ENCODE measurements at places on chromosomes 1 and 21. TPM values are rescaled to one million over a fixed set of nuclear protein-coding genes. Genes with fewer than 3 reads are reported as not detected.

The MNDA gene
- total RNA-seq = not detected

The ACKR1 gene
- 0.32 TPM for total RNA-seq

The EXO1 gene
- 22.3 TPM for total RNA-seq

The NEK2 gene
- total RNA-seq = 33.9 TPM

The AVPR1B gene
- not detected for total RNA-seq

The ATP1A4 gene
- not detected for total RNA-seq

The ARHGEF11 gene
- total RNA-seq = 15.2 TPM

The UBASH3A gene
- not detected for total RNA-seq

The CFAP298 gene
- total RNA-seq = 25.3 TPM

The PRKAB2 gene
- total RNA-seq = 5.8 TPM

The KLF17 gene
- not detected for total RNA-seq

The S100A7 gene
- not detected for total RNA-seq

The TMPRSS2 gene
- total RNA-seq = not detected

The KRTAP19-3 gene
- not detected for total RNA-seq

The SYNC gene
- 9.1 TPM for total RNA-seq

The MEF2D gene
- total RNA-seq = 2.7 TPM

The SV2A gene
- 4.9 TPM for total RNA-seq

Measured in epithelial cell of umbilical artery (primary cell).